Stimulated activated CD8-positive, alpha-beta memory T cell treated with anti-CD3 and anti-CD28 coated beads, Interleukin-7, amount 100 ng/mL, for 1 hour (primary cell): ENCODE measurements at places on chromosomes 6 and 20.
A peak's percentile ranks its signal among the peaks of the same experiment; 100 is the strongest.

DNA sequence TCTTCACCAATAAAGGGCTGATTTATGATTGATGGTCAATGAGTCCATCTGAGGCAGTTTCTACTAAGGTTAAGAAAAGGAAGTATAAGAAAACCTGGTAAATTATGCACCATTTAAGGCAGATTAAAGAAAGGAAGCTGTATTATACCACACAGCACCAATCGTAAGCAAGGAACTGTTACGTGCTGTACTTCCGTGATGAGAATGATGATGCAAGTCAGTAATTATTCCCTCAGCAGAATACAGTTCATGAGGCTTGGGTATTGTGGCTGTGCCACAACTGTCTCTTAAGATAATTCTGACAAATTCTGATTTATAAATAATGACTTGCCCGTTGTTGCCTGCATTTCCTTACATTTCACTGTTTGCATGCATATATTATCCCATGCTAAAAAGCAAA, 699.0 kb downstream of the HDGFL1 start:
- no peak for DNase-seq

GRCh38 chr6:146871611-146872425, 273.0 kb downstream of the ADGB start:
- no peak for DNase-seq

GRCh38 chr6:142856624-142857232, 88.2 kb downstream of the HIVEP2 start:
- no peak for DNase-seq

DNA sequence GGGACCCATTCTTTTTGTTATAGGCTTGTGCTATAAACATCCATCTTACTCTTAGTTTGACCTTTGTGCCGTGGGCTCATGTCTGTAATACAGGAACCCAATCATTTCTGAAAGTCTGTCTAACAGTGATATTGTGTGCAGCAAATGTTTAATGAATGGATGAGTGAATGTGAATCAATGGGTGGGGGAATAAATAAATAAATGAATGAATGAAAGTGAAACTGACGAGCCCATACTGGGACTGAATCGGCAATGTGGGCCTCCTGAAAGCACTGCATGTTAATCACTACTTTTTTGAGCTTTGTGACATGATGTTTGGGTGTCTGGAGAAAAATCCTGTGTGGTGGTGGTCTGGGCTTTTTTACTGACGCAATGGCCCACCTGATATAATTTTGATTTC, 175.0 kb downstream of the GMPR start:
- no peak for DNase-seq

DNA sequence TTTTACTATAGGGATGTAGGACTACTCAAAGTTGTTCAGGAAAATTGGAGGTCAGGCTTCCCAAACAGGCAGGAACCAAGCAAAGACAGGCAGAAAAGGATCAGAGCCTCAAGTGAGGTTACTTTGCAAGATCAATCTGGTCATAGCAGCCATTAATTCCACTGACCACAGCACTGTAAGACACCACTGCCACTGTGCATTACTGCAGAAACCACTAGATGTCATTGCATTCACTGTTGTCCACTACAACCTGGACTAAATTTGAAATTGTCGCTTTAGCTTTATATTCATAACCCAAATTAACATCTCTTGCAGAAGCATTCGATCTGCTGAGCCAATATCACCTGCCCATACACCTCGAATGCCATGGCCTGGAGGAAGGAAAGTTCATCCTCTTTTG, 126.9 kb upstream of the UFL1 start:
- DNase-seq: no peak

DNA sequence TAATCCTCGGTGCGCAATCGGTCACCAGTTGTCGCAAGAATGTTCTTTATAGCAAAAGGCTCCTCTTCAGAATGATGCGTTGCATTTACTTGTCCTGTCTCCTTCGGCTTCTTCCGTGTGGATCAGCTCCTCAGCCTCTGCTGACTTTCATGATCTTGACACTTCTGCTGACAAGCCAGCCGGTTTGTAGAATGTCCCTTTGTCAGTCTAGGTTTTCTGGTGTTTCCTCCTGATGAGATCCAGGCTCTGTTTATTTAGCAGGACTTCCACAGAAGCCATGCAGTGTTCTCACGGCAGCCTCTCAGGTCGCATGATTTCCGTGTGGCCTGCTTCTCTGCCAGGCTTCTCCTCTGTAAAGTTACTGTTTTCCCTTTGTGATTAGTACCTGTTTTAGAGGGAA, 66.9 kb downstream of the STX11 start:
- no peak for DNase-seq

- DNase-seq: no peak
These were observed 84.9 kb upstream of the TGM3 start for GRCh38 chr20:2210646-2211552.

DNA sequence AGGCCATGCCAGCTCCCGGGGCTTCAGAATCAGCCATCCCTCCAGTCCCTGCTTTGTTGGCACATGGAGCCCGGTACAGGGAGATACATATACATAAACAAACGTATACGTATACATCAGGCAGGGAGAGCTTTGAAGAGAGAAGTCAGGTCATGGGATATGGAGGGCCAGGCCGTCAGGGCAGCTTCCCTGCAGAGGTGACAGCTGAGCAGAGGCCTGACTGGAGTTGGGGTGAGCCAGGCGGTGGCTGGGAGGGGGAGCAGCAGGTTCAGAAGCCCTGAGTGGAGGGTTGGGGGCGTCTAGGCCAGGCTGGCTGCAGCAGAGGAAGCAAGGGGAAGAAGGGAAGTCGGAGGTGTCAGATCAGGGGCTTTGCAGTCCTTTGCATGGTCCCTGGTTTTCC, 61.7 kb downstream of the STK35 start:
- no peak for DNase-seq

GRCh38 chr6:116008470-116009243, 52.0 kb downstream of the FRK start:
- DNase-seq: no peak

GRCh38 chr6:128186729-128187128, 285.9 kb upstream of the THEMIS start:
- DNase-seq: no peak

GRCh38 chr6:109978174-109979032, at the start of gene GPR6:
Gene GPR6, plus strand, starts transcription at chr6:109978311. Its CDS starts 802 bp downstream, at chr6:109979113.
- DNase-seq: peak; percentile 2

DNA sequence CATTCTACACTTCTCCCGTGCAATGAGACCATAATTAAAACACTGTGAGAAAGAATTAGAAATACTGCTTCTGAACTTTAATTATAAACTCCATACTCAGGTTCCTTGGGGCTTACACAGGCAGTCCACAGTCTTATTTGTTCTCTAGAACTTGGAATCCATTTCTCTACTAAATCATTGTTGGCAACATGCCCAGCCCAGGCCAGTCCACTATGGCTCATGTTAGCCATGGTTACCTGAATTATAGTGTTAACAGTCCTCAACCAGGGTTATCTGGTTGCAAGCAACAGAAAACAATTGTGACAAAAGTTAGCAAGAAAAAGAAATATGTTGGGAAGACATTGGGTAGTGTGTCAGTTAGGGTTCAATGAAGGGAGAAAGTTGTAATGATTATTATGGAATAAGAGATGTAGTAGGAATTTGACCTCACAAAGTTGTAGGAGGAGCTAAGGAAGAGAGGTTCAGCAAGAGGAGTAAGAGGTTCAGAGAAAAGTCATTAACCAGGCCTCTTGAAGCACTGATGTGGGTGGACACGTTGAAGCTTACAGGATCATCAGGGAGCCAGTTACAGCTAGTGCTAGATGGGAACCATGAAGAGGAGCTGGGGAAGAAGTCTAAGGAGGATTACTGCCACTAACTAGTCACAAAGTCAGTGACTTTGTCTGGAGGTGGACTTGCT, 352.5 kb upstream of the PRND start:
- DNase-seq: no peak

GRCh38 chr6:31642798-31643570, 9.5 kb downstream of the BAG6 start:
- DNase-seq: no peak

DNA sequence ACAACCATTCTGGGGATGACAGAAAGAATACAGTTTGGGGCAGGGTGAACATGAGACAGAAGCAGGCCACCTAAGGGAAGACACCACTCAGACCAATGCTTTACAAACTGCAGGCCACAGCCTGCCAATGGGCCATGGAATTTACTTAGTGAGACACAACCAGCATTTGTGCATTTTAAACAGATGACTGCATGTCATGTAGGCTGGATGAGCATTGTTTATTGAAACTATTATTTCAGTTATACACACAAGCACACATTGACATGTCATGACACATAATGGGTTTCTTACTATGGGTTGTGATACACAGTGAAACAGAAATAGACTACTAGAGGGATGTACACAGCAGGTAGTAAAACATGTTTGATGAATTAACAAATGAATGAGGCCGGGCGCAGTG, 8.0 kb downstream of the PGM3 start:
- DNase-seq: no peak

DNA sequence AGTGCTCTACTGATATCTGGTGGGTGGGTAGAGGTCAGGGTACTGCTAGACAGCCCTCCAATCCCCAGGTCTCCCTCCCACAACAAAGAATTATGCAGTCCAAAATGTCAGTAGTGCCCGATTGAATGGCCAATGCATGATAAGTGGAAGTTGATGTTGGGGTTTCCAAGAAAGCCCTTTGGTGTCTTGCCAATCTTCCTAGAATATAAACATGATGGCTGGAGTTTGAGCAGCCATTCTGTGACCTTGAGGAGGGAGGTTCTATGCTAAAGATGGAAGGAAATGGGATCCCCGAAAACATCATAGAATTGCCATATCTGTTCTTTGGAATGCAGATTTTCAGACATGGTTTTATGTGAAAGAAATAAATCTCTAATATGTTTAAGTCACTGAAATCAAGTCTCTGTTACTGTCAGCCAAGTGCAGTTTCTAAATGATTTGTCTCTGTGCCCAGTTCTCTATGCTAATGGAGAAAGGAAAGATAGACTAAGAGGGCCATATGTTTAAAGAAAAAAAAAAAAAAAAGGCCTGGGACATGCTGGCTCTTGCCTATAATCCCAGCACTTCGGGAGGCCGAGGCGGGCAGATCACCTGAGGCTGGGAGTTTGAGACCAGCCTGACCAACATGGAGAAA, 32.8 kb upstream of the PTPN1 start:
- DNase-seq: no peak

DNA sequence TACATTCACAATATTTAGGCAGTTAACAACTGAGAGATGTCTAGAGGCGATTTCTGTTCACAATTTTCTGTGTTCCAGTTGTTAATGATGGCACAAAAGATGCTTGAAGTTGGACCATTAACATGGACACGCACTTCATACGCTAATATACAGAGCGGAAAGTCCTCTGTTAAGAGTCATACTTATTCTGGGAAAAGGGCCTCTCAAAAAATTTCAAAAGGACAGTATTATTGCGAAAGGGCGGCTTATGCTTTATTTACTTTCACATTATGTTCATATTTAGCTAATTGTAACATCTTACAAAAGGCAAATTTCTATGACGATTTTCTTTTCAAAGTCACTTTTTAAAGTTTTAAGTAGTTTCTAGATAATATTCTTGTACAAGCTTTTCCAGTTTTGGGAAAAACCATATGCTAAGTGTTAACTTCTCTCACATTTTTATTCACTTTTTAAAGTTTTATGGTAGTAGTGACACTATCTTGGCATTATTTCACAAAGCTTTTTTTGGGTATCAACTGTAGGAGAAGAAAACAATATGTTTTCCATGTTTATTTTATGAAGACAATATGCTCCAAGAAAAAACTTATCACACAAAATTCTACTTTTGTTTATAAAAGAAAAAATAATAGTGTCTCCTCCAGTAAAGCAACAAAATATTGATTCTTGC, 62.3 kb downstream of the MAP7 start:
- no peak for DNase-seq

- no peak for DNase-seq
These were observed 113.0 kb upstream of the EYA4 start for GRCh38 chr6:133128191-133128590.

DNA sequence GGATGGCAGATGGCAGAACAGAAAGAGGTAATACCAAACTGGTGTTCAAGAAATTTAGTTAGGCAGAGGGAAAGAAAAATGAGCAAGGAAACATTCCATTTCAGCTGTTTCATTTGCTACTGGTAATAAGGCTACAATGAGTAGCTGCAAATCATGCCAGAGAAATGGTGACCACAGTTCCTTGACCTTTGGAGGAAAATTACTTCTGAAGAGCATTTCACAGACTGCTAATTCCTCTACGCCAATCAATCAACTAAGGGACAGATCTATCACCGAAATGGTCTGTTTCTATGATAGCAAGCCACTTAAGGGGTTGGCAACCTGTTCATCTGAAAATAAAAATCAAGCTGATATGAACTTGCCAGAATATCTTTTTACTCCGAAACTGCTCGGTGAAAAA, 119.5 kb downstream of the PTPRK start:
- no peak for DNase-seq

- no peak for DNase-seq
These were observed 65.8 kb upstream of the CCDC167 start for GRCh38 chr6:37565267-37566110.

DNA sequence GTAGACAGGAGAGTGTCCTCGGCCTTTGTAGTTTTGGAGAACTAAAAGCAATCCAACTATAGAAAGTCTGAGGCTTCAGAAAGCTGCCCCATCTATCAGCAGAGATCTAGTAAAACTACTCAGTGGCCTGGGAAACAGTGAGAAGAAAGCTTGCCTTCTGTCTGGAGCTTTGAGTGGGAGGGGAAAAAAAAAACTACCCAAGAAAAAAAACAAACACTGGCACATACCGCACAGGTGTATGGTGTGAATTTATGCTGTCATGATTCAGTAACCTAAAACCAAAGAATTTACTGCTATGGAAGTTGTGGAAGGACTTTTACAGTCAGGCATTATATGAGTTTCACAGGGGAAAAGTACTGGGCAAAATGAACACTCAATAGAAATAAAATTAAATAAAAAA, 280.5 kb downstream of the ADGRB3 start:
- DNase-seq: no peak
